IPS DF 6.9 (cell line): ENCODE measurements at places on chromosomes 16 and 17.

GRCh38 chr17:77465358-77466041, 324.7 kb downstream of the SEC14L1 start:
- DNase-seq, result no peak

DNA sequence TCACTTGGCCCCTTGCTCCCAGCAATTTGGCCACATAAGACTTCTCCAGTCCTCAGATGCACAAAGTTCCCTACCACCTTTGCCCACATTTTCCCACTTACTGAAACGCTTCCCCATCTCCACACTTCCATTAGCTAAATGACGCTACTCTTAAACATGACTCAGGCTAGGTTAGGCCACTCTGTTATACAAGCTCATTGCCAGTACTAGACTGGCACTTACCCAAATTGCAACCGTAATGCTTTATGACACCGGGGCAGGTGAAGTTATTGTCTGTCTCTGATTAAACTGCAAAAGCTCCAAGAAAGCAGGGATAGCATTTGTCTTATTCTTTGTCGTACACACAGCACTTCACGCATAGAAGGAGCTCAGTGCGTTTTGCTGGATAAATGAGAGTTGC, 29.2 kb downstream of the ASPA start:
- no peak for DNase-seq

- no peak for DNase-seq
Measured at GRCh38 chr16:51382940-51383339, 231.9 kb upstream of the SALL1 start.

GRCh38 chr17:78893684-78894083, 9.3 kb downstream of the CEP295NL start:
- DNase-seq, result no peak
